ENCODE measurements at places on chromosomes 4 and X.

GRCh38 chr4:9937078-9937477 is 84.2 kb downstream of the SLC2A9 start:
- DNase-seq = no peak

DNA sequence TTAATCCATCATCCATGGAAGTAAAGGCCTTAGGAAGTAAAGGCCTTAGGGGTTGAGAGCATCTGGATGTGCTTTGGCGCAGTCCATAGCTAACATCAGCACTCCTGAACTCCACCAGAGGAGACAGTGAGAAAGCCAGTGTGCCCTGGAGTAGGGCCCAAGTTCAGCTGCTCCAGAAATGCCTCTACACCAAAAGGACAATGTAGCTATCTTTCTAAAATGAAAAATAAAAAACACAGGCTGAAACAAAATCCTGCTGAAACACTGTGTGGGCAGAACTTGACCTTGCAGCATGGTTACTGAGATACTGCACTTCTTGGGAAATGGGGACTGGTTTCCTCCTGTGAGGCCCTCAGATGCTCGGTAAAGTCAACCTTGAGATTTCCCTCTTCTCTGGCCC is 29.3 kb downstream of the SH3RF1 start:
- no peak for DNase-seq

DNA sequence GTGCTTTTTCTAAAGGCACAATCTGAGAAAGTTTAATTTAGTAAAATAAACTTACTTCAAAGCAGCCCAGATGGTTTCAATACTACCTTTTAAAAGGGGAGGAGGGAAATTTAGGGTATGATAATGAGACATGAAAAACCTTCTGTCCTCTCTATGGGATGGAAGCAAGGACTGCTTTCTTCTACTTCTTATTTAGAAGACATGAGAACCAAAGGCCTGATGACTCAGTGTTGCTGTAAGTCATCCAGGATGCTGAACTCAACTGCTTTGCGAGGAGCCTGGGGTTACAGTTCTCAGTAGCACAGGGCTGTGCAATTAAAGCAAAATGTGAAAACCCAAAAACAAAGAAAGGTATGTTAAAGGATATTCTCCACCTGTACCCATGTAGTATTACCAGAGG is 140.8 kb upstream of the EDNRA start:
- DNase-seq = no peak

GRCh38 chr4:19776021-19776459 is 475.7 kb upstream of the SLIT2 start:
- DNase-seq = no peak

- DNase-seq = no peak
These were observed 41.5 kb upstream of the ANKRD50 start for GRCh38 chr4:124753941-124754581.

Data from SW480 (cell line).